ENCODE measurements at places on chromosomes 16 and 17. TPM values are rescaled to one million over a fixed set of nuclear protein-coding genes. Genes with fewer than 3 reads are reported as not detected.

CYBA gene
- 118 TPM for total RNA-seq

AKAP1 gene
- total RNA-seq: 11.9 TPM

PLXDC1 gene
- not detected for total RNA-seq

STARD3 gene
- total RNA-seq: 27.0 TPM

PABPN1L gene
- total RNA-seq: not detected

CCDC43 gene
- total RNA-seq: 37.9 TPM

LYRM9 gene
- 2.4 TPM for total RNA-seq

KRT24 gene
- not detected for total RNA-seq

HS3ST2 gene
- not detected for total RNA-seq

ARL5C gene
- total RNA-seq: not detected

WNK4 gene
- 1.5 TPM for total RNA-seq

ANKFY1 gene
- total RNA-seq: 50.2 TPM

MED9 gene
- total RNA-seq: 10.3 TPM

TPPP3 gene
- total RNA-seq: 0.46 TPM
